ENCODE measurements at places on chromosomes 7 and 10.

DNA sequence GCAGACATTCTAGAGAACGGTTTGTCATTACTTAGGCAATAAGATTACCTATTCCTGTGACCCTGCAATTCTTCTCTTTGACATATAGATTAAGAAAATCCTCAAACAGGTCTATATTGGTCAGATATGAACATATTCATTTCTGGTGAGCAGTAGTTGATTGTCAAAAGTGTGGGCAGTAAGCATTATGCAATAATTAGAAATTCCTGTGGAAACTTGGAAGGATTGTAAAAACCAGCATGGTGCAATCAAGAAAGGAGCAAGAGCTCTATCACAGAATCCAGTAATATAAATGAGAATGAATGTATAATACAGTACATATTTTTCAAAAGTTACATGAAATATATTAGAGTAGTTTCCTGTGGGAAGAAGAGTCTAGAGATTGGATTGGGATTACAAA, 406.5 kb downstream of the SUGCT start:
- DNase-seq = no peak

DNA sequence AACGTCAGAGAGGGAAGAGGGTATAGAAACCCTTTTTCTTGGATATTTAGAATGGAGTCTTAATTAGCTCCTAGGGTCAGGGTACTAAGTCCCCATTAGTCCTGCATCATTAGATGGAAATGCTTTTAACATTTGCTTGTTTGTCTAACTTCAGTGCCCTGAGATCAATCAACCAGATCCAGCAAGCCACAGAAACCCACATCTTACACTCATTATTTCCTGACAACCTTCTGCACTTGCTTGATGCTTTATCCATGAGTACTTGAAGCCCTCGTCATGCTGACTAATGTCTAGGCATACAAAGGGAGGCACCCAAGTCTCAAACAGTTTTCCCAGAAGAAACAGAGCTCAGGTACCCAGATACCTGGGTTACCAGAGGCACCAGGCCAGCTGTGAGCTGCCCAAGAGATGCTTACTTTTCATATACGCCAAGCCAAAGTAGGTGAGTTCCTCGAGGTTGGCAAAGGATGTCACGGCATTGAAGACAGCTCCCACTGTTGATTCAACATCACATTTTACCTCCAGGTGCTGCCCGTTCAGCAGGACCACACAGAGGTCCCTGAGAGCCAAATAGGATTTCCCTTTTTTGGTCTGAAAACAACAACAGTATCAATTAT, 42.7 kb downstream of the FRMPD2 start:
- no peak for DNase-seq

DNA sequence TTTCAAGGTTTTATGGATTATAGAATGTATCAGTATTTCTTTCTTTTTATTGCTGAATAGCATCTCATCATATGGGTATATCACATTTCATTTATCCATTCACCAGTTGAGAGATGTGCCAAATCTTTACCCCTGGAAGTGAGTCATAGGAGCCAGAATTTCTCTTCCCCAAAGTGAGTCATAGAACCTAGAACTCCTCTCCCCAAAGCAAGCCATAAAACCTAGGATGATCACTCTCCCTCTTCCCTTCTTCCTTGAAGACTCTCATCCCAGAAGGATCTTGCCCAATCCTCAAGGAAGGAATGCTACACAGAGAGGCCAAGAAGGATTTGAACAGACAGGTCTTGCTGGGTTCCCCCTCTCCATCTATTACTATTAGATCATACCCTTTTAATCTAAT, 199.9 kb downstream of the EVX1 start:
- no peak for DNase-seq

DNA sequence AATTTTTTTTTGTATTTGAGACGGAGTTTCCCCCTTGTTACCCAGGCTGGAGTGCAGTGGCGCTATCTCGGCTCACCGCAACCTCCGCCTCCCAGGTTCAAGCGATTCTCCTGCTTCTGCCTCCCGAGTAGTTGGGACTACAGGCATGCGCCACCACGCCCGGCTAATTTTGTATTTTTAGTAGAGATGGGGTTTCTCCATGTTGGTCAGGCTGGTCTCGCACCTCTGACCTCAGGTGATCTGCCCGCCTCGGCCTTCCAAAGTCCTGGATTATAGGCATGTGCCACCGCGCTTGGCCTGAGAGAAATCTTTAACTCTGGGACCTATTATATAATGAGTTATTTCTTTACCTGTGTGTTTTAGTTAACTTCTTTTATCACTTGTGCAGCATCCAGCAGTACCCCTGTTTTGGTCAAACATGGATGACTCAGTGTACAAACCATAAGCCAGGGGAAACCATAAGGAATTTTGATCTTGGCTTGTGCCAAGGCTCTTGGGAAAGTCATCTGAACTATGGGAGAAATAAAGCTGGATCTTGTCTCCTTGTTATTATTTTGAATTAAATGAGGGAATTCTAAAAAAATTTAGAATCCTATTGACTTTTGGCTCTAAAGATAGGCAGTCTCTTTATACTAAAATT, 23.6 kb upstream of the ZRANB1 start:
- no peak for DNase-seq

- DNase-seq = no peak
These were observed 32.5 kb upstream of the OPTN start for GRCh38 chr10:13067431-13067830.

DNA sequence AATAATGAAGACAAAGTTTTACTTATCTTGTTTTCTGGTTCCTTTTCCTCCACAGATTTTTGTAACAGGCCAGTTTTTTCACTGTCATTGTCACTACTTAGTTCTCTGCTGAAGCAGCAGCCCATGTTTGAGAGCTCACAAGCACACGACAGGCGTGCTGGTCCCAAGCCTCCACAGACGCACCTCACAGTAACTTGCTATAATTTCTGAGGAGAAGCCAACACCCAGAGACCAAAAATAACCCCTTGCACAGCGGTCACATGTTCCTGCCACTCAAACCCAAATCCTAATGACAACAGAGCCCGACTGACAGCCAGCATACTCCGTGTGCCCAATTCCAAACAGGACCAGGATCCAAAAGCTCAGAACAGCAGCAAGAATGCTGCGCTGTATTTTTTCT, 58.5 kb downstream of the LARP4B start:
- no peak for DNase-seq
